ENCODE measurements at places on chromosomes 16 and 17. TPM values are rescaled to one million over a fixed set of nuclear protein-coding genes. Genes with fewer than 3 reads are reported as not detected.

The KRT34 gene
- total RNA-seq = not detected

The HSD17B1 gene
- 1.5 TPM for total RNA-seq

- DNase-seq = no peak
These were observed 7.4 kb downstream of the ADAD2 start for GRCh38 chr16:84198401-84198800.

GRCh38 chr16:71778780-71779179 is 29.9 kb downstream of the AP1G1 start:
- DNase-seq = no peak

DNA sequence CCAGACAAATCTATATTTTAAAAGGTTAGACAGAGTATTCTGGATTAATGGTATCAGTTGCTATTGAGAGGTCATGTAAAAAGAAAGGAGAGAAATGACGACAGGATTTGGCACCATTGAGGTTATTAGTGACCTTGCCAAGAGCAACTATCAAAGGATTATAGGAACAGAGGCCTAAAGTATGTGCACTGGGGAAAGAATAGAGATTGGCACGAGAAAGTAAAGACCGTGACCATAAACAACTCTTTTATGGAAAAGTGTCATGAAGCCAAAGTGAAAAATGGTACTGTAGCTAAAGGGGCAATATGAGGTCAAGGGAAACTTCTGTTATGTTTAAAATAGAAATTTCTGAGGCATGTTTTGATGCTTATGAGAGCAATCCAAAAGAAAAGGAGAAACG is 115.2 kb upstream of the KIF2B start:
- DNase-seq = no peak

Measured in urinary bladder (tissue), 4 donors.